ENCODE measurements at places on chromosomes 2 and 18.

DNA sequence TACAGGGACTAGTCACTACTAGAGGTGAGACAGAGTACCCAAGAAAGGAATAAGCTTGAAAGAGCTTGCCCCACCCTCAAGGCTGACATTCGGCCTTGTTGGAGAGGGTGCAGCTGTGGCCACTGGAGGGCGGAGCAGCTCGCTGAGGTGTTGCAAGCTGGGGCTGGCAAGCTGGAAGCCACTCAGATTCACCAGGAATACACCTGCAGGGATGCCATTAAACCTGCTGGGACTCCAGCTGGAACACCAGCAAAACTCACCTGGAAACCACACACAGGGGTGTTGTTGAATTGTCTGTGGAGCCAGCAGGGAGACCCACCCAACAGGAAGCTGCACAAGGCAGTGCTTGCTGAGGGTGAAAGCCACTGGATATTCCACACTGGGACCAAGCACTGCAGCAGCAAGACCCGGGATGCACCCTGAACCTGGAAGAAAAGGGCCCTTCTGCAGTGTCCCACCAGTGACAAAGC lies 26.1 kb downstream of the KCTD18 start:
- no peak overlapping the region for H3K27ac ChIP-seq
- H3K36me3 ChIP-seq = no peaks in the 10 kb centered on the region
- DNase-seq = no peak
- H3K4me3 ChIP-seq = no peak overlapping the region
- H3K27me3 ChIP-seq = no peaks in the 10 kb centered on the region

GRCh38 chr18:44912740-44913478 lies 232.2 kb downstream of the SETBP1 start:
- peaks cover 23% of the 10 kb centered on the region for H3K4me1 ChIP-seq

- H3K4me1 ChIP-seq = no peaks in the 10 kb centered on the region
- H3K4me3 ChIP-seq = no peak overlapping the region
- no peaks in the 10 kb centered on the region for H3K36me3 ChIP-seq
- no peak overlapping the region for H3K27ac ChIP-seq
Observed at GRCh38 chr2:39142904-39143605, 22.2 kb upstream of the SOS1 start.

- H3K27me3 ChIP-seq = no peaks in the 10 kb centered on the region
- H3K36me3 ChIP-seq = no peaks in the 10 kb centered on the region
- no peak for DNase-seq
- no peak overlapping the region for H3K27ac ChIP-seq
- no peak overlapping the region for H3K4me3 ChIP-seq
- no peaks in the 10 kb centered on the region for H3K4me1 ChIP-seq
Observed at GRCh38 chr2:101415220-101415619, 27.9 kb upstream of the CREG2 start.

- H3K27ac ChIP-seq = no peak overlapping the region
- peaks cover 7% of the 10 kb centered on the region for H3K4me1 ChIP-seq
- H3K36me3 ChIP-seq = no peaks in the 10 kb centered on the region
- DNase-seq = no peak
- H3K4me3 ChIP-seq = no peak overlapping the region
- H3K27me3 ChIP-seq = peaks cover 48% of the 10 kb centered on the region
Observed at GRCh38 chr2:174330945-174331594, 3.7 kb upstream of the SP9 start.

DNA sequence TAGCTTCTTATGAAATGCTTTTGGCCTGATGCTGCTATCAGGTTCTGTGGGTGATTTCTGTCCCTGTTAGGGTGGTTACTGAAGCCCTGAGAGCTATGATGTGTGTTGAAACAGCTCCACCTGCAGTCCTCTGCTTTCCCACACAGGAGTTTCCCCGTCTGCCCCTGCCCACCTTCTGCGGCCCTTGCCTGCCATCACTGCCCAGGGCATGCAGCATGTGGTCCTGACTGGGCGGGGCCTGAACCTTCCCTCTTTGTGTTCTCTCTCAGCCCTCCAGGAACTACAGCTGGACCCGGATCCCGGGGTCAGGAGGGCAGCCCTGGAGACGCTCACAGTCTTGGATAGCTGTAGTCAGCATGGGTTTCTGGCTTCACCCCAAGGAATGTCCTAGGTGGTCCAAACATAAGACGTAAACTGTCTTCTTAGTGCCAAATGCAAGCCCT lies 21.4 kb downstream of the HJURP start:
- H3K4me3 ChIP-seq = no peak overlapping the region
- no peaks in the 10 kb centered on the region for H3K36me3 ChIP-seq
- no peaks in the 10 kb centered on the region for H3K4me1 ChIP-seq
- no peak overlapping the region for H3K27ac ChIP-seq
- no peak for DNase-seq
- H3K27me3 ChIP-seq = no peaks in the 10 kb centered on the region

DNA sequence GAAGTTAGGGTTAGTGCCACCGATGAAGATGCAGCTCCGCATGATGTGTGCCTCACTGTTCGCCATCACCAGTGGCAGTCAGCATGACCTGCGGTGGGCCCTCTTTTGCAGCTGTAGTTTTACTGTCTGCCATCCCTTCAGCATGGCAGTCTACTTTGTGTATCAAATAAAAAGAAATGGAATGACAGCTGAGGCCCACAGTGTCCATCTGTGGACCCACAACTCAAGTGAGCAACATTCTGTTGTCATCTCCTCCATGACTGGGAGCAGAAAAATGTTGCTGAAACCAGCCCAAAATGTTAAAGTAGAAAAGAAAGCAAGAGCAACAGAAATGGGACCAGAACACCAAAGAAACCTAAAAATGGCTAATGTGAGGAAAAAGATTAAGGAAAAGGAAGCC lies 128.7 kb downstream of the MEP1B start:
- no peak for DNase-seq
- H3K36me3 ChIP-seq = no peaks in the 10 kb centered on the region
- peaks cover 21% of the 10 kb centered on the region for H3K4me1 ChIP-seq
- no peak overlapping the region for H3K27ac ChIP-seq
- no peak overlapping the region for H3K4me3 ChIP-seq

DNA sequence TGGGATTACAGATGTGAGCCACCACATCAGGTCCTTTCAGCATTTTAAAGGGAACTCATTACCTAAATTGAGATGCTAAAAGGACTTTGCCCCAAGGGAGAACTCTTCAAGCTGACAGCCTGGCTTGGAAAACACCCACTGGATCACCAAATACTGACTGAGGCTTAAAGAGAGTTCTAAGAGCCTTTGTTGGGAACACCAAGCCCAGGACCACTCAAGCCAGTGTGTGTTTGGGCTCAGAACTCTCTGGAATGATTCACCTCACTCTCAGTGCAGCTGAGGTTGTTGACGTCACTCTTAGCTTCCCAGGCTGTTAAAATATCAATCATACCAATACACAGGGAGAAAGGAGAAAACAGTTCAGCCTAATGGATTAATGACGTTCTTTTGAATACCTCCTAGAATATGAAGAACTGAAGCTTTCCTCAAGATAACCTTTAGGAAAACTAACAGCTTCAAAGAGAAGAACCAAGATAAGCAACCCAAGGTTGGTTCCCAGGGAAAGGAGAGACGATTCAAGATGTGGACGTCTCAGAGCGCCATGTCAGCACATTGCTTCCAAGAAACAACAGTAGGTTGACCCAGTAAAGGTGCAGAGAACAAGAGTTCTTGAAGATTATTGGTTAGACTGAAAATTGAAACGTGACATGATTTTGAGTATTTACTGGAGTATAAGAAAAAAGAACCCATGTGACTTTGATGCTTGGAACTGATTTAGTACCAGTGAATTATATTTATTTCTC lies 48.0 kb upstream of the MGAT4A start:
- DNase-seq = no peak
- no peaks in the 10 kb centered on the region for H3K27me3 ChIP-seq
- H3K36me3 ChIP-seq = no peaks in the 10 kb centered on the region
- no peak overlapping the region for H3K4me3 ChIP-seq
- H3K27ac ChIP-seq = no peak overlapping the region
- no peaks in the 10 kb centered on the region for H3K4me1 ChIP-seq

GRCh38 chr18:49898421-49898820 lies 85.1 kb upstream of the ACAA2 start:
- no peak overlapping the region for H3K4me3 ChIP-seq
- no peak for DNase-seq
- peaks cover 5% of the 10 kb centered on the region for H3K36me3 ChIP-seq

- no peaks in the 10 kb centered on the region for H3K36me3 ChIP-seq
- H3K4me3 ChIP-seq = no peak overlapping the region
- H3K27ac ChIP-seq = peak overlapping the region; percentile 67
- no peaks in the 10 kb centered on the region for H3K27me3 ChIP-seq
- no peak for DNase-seq
Observed at GRCh38 chr18:45774065-45774521, 50.1 kb downstream of the SLC14A1 start.

GRCh38 chr2:48540237-48540935 lies 10.4 kb downstream of the STON1 start:
- no peaks in the 10 kb centered on the region for H3K36me3 ChIP-seq
- no peak for DNase-seq
- H3K27ac ChIP-seq = no peak overlapping the region

DNA sequence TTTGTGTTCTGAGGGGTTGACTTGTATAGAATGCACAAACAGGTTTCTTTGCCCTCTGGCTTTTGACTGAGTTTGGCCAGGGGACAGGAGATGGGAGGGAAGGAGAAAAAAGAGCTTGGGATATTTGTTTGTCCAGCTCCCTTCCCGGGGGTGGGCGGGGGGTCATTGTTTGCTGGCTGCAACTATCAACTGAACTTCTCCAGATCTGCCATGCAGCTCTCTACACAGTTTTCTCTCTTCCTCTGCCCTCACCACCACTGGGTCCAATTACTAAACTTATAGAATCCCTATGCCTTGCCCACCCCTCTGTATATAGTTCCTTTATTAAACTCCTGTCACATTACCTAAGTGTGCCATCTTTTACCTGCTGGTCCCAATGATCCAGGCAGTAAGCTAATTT lies 32.8 kb upstream of the CHN1 start:
- H3K27ac ChIP-seq = no peak overlapping the region
- no peaks in the 10 kb centered on the region for H3K27me3 ChIP-seq
- no peak for DNase-seq

DNA sequence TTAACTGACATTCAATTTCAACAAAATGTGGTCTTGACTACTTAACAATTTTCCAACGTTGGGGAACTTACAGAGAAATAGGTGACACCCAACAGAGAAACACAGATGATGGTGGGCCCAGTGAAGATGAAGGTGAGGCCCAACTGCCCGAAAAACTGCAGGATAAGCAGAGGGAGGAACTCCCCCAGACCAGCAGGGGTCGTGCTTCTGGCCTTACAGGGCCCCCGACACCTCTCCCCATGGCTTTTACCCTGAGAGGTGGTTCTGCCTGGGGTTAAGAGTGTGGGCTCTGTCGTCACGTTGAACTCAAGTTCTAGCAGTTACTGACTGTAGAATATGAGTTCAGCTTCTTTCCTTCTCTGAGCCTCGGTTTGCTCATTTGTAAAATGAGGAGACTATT lies 119.5 kb upstream of the SMIM21 start:
- no peaks in the 10 kb centered on the region for H3K36me3 ChIP-seq
- H3K4me1 ChIP-seq = no peaks in the 10 kb centered on the region
- DNase-seq = no peak

GRCh38 chr2:72745679-72746368 lies 80.0 kb downstream of the EXOC6B start:
- H3K27me3 ChIP-seq = no peaks in the 10 kb centered on the region
- H3K36me3 ChIP-seq = no peaks in the 10 kb centered on the region
- H3K4me3 ChIP-seq = no peak overlapping the region

GRCh38 chr18:12366784-12367183 lies 10.2 kb downstream of the AFG3L2 start:
- DNase-seq = no peak
- H3K36me3 ChIP-seq = peaks cover 56% of the 10 kb centered on the region
- H3K27ac ChIP-seq = no peak overlapping the region
- H3K4me3 ChIP-seq = no peak overlapping the region
- H3K4me1 ChIP-seq = no peaks in the 10 kb centered on the region
- H3K27me3 ChIP-seq = no peaks in the 10 kb centered on the region

DNA sequence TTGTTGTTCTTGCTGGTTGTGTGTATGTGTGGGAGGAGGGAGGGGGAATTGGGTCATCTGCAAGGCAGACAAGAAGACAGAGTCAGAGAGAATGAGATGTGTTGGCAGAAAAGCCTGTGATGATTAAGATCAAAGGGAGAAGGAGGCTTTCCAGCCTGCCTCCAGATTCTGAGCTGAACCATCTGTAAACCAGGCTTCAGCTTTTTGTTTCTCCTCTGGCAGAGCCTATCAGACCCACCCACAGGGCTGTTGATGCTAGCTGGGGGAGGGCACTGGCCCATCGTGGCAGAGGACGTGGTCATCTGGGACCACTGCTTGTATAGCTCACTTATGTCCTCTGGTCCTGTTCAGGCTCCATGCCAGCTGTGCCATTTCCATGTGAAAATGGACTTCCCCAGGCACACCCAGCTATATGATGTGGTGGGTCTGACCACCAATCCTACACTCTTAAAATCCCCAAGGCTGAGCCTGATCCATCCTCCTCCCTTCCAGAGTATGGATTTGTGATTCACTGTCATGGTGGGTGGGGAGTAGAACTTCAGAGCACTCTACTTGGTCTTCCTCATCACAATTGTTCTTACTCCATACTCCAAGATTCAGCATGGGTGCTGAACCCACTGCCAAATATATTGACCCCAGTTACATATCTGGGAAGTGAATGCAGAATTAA lies 27.8 kb upstream of the COL6A3 start:
- H3K4me3 ChIP-seq = no peak overlapping the region
- no peak for DNase-seq
- no peak overlapping the region for H3K27ac ChIP-seq
- peaks cover 12% of the 10 kb centered on the region for H3K4me1 ChIP-seq

DNA sequence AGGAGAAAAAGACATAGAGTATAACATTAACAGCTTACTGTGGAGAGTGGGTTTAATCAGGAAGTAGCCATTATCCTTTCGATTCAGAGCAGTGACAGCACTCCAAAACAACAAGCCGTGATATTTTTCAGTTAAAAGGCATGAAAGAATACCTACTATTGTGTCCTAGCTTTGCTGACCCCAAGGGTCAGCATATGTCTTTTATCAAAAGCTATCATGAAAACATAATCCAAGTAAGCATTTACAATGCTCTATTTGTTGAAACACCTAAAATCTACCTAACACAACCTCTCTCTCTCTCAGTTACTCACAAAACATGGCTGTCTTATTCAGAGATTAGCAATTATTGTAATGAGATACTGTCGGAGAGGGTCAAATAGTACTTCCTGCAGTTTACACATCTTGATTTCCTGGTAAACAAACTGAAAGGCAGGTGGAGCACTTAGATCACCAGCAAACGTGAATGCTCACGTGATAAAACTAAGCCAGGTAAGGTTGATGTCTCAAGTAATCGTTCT lies 100.0 kb downstream of the BAZ2B start:
- no peaks in the 10 kb centered on the region for H3K27me3 ChIP-seq
- no peak for DNase-seq
- H3K36me3 ChIP-seq = no peaks in the 10 kb centered on the region

- no peak overlapping the region for H3K27ac ChIP-seq
- no peak overlapping the region for H3K4me3 ChIP-seq
- no peaks in the 10 kb centered on the region for H3K4me1 ChIP-seq
- H3K27me3 ChIP-seq = no peaks in the 10 kb centered on the region
- H3K36me3 ChIP-seq = no peaks in the 10 kb centered on the region
- DNase-seq = no peak
Observed at GRCh38 chr18:58525517-58525916, 103.4 kb downstream of the ALPK2 start.

Measured in ascending aorta (tissue), 2 donors.